ENCODE measurements at places on chromosomes 4 and X.

DNA sequence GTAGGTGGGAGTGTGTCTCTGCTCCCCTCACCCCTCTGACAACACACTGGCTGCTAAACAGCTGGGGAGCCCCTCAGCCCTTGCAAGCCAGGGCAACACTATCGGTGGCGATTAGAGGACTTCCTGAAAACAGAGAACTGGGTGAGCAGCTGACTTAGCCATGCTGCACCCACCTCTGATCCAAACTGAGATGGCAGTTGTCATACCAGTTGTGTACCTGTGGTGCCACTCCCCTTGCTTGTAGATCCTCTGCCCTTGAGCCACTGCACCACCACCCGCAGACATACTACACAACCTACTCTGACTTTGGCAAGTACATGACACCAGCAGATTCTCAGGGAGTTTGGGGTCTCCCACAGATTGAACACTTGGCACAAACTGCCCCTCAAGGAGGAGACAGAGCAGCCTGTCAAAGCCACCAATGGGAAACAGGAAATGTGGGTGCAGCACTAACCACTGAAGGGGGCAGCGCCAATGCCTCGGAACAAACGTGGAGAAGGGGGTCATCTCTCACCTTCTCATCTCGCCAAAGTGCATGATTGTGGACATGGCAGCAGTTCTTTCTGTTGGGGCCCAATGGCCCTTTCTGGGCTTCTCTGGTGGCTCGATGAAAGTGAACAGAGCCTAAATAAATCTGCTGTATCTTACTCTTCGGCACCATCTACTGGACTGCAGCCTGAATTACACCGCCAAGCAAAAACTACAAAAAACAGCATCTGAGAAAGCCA lies 119.8 kb downstream of the NEK1 start:
- no peak for DNase-seq

DNA sequence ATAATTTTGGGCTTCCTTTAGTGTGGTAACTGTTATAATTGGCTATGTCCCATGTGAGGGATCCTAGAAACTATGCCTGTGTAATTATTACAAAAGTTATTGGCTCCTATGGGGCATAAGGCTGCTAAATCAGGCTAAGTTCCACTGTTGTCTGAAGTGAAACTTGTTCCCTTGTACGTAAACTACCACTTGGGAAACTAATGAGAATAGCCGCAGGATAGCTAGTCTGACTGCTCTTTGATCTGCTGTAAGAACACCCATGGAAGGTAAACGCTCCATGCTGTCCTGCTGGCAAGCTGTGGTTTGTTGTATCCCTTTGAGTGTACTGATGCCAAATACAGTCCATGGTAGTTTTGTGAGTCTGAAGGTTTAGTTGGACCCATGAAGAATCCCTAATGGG lies 9.3 kb upstream of the MAOA start:
- DNase-seq: no peak

GRCh38 chr4:71198958-71199357 lies 139.9 kb upstream of the SLC4A4 start:
- DNase-seq: no peak

DNA sequence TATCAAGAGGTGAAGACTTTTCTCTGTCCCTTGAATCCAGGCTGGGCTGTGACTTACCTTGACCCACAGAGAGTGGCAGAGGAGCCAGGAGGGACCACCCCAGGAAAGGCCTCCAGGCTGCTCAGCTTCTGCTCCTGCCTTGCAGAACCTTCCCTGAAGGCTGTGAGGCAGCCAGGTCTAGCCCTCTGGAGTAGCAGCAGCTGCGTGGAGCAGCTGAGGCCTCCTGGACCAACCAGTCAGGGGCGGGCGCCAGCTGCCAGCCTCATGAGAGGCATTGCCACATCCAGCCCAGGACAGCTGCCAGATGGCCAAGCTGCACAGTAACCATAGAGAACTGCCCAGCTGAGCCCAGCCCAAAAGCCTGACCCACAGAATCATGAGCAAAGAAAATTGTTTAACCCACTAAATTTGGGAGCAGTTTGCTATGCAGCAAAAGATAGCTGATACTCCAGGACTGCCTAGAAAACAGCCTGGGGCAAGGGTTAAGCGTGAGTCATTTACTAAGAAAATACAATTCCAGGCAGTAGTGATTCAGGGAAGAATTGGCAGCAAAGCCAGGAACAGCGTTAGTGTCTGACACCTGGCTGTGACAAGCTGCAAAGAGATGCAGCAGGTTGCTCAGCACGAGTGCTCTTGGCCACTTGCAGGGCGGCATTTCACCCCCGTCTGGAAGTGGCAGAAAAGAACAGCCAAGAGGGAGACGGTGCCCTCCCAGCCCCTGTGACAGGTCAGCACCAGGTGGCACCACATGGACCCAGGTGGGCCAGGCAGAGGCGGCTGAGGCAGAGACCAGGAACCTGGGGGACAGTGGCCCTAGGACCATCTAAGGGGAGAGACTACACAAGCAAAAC lies 14.7 kb upstream of the PDE6B start:
- no peak for DNase-seq

GRCh38 chrX:112888916-112889315 lies 48.3 kb upstream of the AMOT start:
- DNase-seq: no peak

- no peak for DNase-seq
These were observed 10.2 kb downstream of the GASK1B start for GRCh38 chr4:158162631-158163030.

GRCh38 chr4:170170861-170171260 lies 81.1 kb upstream of the AADAT start:
- DNase-seq: no peak

DNA sequence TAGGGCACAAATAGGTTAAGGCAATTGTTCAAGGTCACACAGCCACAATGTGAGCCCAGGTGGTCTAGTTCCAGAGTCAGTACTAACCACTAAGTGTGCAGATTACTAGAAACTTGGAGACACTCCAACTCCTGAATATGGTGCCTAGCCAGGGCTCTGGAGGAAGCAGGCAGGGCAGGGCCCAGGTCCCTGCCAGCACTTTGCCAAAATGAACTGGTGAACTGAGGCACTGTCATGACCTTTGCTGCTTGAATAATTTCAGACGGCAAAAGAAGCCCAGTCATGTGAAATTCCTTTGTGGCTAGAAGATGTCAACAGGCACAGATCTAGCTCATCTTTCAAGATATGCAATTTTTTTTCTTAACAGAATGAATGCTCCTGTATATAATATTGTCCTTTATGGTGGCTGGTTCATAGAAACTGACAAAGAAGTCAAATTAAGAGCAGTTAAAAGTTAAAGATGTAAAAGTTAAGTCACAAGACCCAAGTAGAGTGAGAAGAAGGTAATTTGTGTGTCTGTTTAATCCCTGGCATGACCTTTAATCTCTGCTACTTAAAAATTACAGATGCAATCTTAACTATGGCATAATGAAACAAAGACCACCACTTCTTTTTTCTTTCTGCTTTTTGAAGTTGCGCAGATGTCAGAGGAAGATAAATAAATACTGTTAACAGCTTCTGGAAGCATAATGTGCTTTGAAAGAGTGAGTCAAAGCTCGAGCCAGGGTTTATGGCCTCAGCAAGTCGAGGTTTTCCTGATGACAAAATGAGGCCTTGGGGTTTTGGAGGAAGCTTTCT lies 54.1 kb downstream of the SHROOM3 start:
- DNase-seq: no peak

- DNase-seq: no peak
These were observed 9.2 kb upstream of the RNF150 start for GRCh38 chr4:141142423-141142822.

- DNase-seq: no peak
These were observed 97.9 kb downstream of the PHKA2 start for GRCh38 chrX:18886005-18886343.

GRCh38 chrX:128781506-128781905 lies 729.3 kb upstream of the ACTRT1 start:
- no peak for DNase-seq
